Stimulated activated CD8-positive, alpha-beta memory T cell treated with anti-CD3 and anti-CD28 coated beads, Interleukin-12 subunit alpha, Interleukin-12 subunit beta, amount 100 ng/mL, for 4 hours (primary cell): ENCODE measurements at places on chromosomes 1 and 21.

- DNase-seq: no peak
Observed at GRCh38 chr1:162219461-162219860, 150.0 kb downstream of the NOS1AP start.

GRCh38 chr1:174880171-174880570 lies 119.6 kb upstream of the CACYBP start:
- DNase-seq: no peak

GRCh38 chr21:37986000-37986399 lies 69.7 kb upstream of the KCNJ6 start:
- DNase-seq: no peak

GRCh38 chr21:33587792-33588484 lies 546 bp downstream of the DONSON start:
- DNase-seq: no peak

DNA sequence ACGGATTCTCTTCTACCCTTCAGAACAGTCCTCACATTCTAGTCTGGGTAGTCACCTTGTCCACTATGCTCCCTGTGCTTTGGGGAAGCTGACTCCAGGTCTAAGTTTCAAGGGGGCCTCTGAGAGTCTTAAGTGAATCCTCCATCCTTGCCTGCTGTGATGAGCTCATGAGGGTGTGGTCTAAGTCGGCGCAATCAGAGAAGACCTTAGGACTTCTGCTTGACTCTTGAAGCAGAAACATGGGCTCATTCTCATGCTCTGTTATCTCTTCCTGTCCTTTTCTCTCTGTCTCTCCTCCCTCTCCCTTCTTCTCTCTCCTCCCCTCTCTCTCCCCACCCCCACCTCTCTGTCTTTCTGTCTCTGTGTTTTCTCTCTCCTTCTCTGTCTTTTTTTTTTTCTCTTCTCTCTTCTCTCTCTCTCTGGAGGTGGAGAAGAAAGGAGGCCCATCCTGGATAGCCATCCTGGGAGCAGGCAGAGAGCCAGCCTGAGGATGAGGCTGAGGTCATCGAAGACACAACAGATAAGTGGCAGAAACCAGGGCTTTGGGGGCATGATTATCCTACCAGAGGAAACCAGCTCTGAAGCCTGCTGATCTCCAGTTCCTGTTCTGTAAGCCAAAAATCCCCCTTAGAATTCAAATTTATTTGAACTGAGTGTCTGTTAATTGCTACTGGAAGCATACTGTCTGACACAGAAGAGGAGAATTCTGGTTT lies 245.6 kb downstream of the SIPA1L2 start:
- no peak for DNase-seq

GRCh38 chr1:240801442-240801841 lies 189.5 kb upstream of the GREM2 start:
- no peak for DNase-seq

DNA sequence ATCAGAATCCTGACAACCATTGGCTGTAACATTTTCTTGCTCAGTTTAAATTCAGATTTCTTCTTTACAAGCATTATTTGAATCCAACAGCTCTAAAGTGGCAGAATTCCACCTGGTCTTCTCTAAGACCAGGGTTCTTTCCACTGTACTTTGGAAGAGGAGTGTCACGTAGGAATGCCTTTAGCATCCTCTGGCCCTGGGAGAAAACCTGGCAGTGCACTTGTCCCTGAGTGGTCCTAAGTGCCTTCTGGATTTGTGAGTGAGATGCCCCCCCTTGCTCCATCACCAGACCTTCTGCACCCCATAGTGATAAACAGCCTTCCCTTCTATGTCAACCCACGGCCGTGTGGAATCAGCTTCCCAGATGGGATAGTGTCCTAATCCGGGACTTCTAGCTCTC lies 57.1 kb upstream of the NHLH2 start:
- no peak for DNase-seq

DNA sequence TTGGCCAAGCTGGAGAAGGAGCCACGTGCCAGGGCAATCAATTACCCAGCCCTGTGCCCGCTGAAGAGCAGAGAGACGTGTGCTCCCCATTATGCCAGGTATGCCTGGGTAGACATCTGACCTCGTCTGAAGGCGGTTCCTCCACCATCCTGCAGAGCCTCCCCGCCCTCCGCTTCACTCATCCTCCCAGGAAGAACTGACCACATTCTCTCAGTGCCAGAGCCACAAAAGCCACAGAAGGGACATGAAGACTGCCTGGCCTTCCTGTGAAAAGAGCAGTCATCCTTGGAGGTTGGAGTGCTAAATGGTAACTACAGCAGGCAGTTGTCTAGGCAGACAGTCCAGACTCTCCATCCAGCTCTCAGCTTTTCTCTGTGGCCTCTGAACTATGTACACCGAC lies 12.0 kb downstream of the SYT2 start:
- DNase-seq: no peak

DNA sequence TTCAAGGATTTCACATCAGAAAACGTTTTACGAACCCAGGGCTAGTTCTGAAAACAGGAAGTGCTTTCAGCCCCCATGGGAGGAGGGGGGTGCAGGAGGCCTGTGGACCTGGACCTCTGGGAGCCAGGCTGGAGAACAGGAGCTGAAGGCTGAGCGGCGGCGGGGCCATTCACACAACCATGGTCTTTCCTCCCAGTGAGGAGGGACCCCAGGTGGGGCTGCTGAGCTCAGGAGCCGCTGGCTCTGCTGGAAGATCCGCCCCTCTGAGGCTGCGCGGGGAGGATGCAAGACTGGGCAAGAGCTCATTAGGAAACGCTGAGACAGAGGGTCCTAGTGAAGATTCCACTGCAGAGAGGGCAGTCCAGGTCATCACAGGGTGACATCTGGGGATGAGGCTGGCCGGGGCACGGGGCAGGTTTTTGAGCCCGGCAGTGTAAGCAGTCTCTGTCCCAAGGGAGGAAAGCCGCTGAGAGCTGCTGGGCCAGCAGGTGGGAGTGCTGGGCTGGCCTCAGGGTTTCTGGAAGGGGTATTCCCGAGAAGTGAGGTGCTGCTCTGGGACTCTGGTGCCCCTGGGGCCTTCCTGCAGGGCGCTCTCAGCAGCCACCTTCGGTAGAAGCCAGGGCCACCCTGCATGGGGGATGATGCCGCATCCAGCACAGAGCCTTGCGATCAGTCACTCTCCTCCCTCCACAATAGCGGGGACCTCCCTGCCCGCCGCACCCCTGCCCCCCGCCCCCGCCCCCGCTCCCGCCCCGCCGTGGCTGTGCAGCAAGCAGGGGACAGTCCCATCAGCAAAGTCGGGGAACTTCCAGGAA lies 7.5 kb downstream of the MX2 start:
- DNase-seq: no peak

DNA sequence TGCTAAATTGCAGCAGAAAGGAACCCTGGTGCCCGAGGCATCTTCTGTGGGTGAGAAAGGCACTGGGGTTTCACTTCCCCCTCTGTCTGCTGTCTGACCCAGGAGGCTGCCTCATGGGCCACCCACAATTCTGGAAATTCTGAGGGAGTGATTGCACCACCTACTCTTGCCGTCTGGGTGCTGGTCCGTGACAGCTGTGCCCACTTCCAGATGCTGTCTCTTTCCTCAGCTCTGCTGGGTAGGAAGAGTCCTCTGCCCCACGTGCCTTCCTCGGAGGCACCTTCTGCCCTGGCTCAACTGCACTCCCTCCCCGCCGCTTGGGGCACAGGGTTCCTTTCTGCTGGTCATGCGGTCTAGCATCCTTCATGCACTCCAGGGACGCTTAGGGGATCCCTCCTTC lies 96.3 kb downstream of the ARHGEF10L start:
- DNase-seq: no peak

DNA sequence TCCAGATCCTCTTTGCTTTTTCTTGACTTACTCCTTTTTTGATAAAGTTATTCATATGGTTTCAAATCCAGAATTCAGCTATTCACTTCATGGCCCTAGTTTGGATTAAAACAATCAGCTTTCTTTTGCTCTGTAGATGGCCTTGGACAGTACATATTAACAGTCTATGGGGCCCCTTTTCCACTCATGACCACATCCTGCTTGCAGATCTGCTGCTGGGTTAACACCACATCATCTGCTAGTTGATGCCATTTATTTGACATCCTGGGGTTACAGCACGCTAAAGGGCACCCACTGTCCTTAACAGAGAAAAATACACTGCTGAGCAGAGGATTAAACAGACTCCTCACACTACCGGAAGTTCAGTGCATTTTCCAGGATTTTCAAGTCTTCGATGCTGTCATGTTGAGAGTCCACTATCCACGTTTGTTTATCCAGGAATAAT lies 941 bp upstream of the IFI16 start:
- DNase-seq: peak; percentile 42

DNA sequence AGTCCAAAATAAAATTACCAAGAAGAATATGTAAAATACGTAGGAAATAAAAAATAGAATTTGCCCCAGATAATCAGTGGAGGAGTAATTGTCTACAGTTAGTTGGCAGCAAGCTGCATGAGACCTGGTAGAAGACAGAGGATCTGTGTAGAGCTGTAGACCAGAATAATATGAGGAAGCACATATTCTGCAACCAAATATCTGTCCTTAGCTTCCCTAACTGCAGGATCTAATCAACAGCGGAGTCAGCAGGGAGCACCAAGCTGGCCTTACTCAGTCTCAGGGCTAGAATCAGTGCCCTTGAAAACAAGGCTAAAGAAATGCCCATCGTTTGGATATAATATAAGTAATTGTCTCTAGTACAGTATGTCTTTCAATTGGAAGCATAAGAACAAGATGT lies 6.1 kb upstream of the GCSAML start:
- DNase-seq: no peak

GRCh38 chr1:88530246-88530645 lies 153.8 kb upstream of the PKN2 start:
- DNase-seq: no peak

DNA sequence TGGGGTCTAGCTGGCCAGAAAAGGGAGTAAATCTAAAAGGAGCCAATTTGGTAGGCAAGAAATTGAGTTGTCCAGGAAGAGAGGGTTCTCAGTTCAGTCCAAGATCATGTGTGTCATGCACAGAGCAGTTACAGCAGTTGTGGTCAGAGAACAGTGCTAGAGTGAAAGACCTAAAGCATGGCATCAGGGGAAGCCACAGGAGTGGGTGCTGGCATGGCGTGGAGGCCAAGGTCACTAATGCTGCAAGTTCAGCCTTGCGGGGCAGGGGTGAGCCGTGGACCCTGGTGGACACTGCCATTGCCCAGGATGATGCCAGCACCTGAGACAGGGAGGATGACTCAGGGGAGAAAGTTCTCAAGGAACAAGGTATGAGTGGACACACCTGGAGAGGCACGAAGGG lies 16.6 kb upstream of the TMEM125 start:
- no peak for DNase-seq

DNA sequence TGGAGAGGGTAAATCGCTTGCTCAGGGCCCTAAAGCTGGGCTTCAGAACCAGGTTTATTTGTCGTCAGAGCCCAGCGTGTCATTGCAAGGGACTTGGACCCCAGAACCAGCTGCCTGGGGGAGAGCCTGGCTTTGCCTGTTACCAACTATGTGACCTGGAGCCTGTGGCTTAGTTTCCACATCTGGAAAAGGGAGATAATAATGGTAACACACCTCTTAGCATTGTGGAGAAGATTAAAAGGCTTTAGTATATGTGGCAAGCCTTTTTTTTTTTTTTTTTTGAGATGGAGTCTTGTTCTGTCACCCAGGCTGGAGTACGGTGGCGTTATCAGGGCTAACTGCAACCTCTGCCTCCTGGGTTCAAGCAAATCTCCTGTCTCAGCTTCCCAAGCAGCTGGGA lies 12.5 kb downstream of the CD52 start:
- DNase-seq: no peak

- DNase-seq: peak; percentile 56
Observed at GRCh38 chr1:206766251-206766856, 4.2 kb upstream of the IL19 start.

GRCh38 chr21:39087238-39088030 lies 95.8 kb downstream of the PSMG1 start:
- no peak for DNase-seq

- no peak for DNase-seq
Observed at GRCh38 chr1:116994411-116994810, 7.1 kb upstream of the CD101 start.

- no peak for DNase-seq
Observed at GRCh38 chr1:216984536-216984935, 261.3 kb upstream of the ESRRG start.

- no peak for DNase-seq
Observed at GRCh38 chr21:37945036-37945435, 28.8 kb upstream of the KCNJ6 start.

DNA sequence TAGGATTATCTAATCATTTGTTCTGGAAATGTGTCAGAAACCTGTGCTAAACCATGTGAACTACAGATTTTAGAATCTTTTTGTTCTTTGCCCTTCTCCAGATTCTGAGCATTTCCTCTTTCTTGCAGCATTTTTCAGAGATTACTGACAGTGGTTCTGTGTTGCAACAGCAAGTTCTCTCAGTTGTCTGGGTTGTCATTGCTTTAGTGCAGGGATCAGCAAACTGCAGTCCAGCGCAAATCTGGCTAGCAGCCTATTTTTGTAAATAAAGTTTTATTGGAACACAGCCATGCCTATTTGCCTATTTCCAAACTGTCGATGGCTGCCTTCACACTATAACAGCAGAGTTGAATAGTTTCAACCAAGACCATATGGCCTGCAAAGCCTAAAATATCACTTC lies 66.3 kb upstream of the LRRC8D start:
- no peak for DNase-seq

DNA sequence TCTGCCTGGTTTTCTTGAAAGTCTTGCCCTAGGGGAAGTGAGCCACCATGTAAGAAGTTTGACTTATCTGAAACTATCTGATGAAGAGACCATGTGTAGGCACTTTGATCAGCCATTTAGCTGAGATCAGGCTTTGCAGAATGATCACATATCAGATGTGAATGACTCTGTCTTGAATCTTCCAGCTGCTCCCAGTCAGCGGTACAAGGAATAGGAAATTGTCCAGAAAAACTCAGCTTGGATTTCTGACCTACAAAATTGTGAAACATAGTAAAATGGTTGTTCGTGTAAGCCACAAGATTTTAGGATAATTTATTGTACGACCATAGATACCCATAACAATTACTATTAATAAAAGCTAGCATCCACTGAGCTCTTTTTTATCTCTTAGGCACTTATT lies 41.9 kb upstream of the NTNG1 start:
- no peak for DNase-seq

DNA sequence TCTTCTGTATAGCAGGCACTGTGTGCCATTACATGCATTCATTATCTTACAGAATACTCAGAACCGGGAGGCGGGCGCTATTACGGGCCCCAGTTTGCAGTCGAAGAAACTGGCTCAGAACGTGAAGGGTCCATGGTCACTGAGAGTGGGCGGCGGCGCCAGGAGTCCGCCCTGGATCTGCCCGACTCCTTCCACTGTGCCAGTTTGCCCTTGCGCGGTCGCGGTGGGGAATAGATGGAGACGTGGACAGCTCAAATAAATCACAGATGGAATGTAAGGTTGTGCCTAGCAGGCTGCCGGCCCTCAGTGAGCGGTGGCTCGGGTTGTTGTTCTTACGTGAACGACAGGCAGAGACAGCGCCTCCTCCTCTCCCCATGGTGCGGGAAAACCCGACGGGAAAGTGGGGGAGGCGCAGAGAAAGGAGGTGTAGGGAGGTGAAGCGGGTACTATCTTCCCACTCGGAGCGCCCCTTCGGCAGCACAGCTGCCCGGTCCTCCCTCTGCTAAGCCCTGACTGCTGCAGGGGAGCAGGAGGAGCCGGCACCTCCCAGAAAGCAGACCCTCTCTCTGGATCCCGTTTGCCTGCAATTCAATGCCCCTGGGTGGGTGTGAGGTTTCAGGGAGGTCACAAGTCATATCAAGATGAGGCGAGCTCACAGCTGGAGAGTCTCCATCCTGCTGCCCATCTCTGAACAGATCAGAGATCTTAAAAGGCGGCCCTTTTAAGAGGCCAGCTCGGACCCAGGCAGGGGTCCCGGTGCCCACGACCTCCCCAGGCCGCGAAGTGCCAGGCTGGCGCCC lies 1.1 kb downstream of the COL9A2 start:
- no peak for DNase-seq

- peak; percentile 56 for DNase-seq
Observed at GRCh38 chr21:45818904-45819285, 162.7 kb upstream of the COL6A1 start.
